ENCODE measurements at places on chromosomes 3 and 15. TPM values are rescaled to one million over a fixed set of nuclear protein-coding genes. Genes with fewer than 3 reads are reported as not detected.
A peak's percentile ranks its signal among the peaks of the same experiment; 100 is the strongest.

GRCh38 chr15:48002767-48003166, 118.0 kb upstream of the SLC24A5 start:
- DNase-seq: no peak

The PDZRN3 gene
- 42.1 TPM for total RNA-seq

GRCh38 chr3:156582532-156583183, 27.7 kb upstream of the SSR3 start:
- no peak for DNase-seq

The PSMD6 gene
- total RNA-seq: 53.1 TPM

The SLC51B gene
- not detected for total RNA-seq

The HPS3 gene
- 19.8 TPM for total RNA-seq

The IMPG2 gene
- 0.24 TPM for total RNA-seq

- no peak for DNase-seq
These were observed 163.1 kb upstream of the GALNT15 start for GRCh38 chr3:16011376-16011775.

DNA sequence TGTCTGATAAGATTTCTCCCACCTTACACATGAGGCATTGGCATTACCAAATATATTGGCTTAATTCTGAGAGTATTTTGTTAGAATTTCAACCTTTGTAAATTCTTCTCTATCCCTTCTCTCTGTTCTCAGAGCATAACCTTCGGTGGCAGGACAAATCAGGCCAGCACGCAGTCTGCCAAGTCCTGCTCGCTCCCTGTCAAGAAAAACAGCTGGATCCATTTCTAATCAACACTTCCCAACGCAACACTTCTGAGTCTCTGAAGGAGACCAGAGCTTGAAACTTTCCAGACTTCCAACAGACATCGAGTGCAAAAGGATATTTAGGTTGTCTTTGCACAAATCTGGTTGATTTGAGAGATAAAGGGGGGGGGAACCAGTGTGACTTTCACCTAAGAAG, 125.7 kb downstream of the SV2B start:
- DNase-seq: no peak

DNA sequence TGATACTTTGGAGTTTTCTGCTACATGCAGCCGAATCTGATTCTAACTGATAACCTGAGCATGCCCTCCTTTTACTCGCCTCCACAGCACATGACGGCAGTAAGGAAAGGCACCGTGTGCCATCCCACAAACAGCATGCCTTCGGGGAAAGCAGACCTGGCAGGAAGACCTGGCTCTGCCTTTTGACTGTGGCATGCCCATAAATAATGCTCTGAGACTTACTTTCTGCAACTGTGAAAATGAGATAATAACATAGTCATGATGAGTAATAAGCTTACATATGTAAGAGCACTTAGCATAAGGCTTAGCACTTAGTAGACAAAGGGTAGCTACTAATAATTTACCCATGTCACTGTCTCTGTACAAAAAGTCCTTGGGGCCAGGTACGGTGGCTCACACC, 32.9 kb downstream of the MTHFS start:
- no peak for DNase-seq

GRCh38 chr15:62951481-62951880, 91.1 kb upstream of the TPM1 start:
- DNase-seq: no peak

The KAT2B gene
- 30.6 TPM for total RNA-seq

GRCh38 chr3:63565220-63565619, 87.3 kb upstream of the SNTN start:
- DNase-seq: no peak

DNA sequence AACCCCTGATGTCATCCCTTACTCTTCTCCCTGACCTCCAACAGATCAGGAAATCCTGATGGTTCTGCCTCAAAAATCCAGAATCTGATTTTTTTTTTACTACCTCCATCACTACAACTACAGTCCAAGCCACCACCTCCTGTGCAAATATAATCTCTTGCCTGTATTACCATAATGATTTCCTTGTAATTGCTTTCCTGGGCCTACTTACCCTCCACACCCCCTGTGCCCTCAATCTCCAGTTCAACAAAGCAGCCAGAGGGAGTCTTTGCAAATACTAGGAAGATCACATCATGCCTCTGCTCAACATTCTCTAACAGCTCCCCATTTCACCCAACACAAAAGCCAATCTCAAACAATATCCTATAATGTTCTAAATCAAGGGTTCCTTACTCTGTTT, 159.9 kb downstream of the FMN1 start:
- DNase-seq: no peak

- no peak for DNase-seq
These were observed 32.6 kb downstream of the PPCDC start for GRCh38 chr15:75056036-75056435.

DNA sequence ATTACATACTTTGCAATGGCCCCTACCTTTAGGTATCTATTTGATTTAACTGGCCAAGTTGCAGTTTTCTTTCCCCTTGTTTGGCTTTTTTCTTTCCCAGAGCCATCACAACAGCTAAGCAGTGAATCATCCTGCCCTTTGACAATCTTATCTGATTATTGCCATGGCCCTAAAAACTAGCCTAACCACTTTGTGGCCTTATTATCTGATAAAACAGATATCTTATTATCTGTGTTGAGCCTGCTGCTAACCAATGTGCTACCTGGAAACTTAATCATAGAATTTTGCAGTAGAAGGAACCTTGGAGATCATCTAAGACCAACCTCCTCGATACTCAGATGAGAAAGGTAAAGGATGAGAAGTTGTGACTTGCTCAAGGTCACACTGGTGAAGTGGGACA, 37.1 kb downstream of the EIF4E3 start:
- DNase-seq: no peak

DNA sequence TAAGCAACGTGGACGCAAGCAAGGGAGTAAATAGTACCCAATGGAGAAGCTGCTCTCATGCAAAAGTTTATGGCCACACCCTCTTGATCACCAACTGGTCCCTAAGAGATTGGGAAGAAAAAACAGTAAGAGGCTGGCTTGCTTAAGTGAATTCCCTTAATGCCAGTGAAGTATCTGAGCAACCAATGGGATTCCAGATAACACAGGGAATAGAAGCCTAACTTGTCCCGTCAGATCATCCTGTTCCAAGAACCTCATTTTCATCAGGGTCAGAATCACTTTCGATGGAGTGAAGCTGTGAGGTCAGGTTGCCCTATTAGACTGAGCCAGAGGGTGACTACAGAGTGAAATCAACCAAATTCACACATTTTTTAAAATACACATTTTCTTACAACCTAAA, 104.3 kb downstream of the CD47 start:
- no peak for DNase-seq

GRCh38 chr15:71780115-71780976, 30.0 kb upstream of the NR2E3 start:
- no peak for DNase-seq

- no peak for DNase-seq
These were observed 9.5 kb downstream of the ADAMTS17 start for GRCh38 chr15:100332231-100332630.

The WDR93 gene
- 0.36 TPM for total RNA-seq

- DNase-seq: no peak
These were observed 80.8 kb downstream of the NR2F2 start for GRCh38 chr15:96411056-96412031.

The RFT1 gene
- 9.5 TPM for total RNA-seq

DNA sequence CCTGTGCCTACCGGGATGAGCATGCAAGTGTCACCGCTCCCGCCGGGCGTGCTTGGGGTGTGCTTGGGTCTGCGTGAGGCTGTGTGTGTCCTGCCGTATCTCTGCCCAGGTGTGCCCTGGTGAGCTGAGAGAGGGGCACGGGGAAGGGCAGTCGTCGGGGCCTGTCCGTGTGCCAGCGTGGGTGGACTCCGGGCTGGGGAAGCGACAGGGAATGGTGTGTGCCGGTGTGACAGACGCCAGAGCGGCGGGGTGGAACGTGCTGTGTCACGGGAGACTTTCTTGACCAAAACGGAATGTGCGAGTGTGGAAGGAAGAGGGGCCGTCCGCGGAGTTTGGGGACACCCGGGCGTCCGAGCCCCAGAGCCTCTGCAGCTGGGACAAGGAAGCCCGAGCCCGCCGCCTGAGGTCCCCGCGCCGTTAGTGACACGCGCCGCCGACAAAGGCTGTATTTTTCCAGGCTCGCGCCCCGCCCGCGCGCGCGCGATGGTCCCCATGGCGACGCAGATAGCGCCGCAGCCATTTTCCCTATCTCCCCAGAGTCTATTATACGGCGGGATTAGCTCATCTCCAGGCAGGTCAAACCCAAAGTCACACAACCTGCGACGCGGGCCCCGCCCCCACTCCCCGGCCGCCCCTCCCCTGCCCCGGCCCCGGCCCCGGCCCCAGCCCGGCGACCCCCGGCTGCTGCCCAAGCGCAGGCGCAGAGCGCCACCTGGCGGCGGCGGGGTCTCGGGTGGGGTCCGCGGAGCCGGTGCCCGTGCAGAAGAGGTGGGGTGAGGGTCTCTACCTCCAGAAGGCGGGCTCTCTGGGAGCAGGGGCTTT, 4.5 kb upstream of the GATA2 start:
- DNase-seq: no peak

DNA sequence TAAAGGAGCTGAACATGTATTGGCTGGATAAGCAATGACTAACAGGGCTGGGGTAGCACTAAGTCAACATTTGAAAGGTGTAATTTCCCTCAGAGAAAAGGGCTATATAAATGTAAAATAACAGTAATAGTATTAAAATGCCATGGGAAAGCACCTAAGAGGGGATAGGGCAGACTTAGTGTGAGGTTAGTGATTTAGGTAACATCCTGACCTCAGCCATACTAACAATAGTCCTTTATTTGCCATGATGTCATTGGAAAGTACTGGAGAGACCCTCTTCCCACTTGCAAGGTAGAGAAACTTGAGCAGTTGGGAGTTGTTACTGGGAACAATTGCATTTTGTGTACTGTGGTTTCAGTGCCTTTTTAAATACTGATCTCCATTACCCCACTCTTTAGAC, 103.4 kb downstream of the LSAMP start:
- DNase-seq: no peak

DNA sequence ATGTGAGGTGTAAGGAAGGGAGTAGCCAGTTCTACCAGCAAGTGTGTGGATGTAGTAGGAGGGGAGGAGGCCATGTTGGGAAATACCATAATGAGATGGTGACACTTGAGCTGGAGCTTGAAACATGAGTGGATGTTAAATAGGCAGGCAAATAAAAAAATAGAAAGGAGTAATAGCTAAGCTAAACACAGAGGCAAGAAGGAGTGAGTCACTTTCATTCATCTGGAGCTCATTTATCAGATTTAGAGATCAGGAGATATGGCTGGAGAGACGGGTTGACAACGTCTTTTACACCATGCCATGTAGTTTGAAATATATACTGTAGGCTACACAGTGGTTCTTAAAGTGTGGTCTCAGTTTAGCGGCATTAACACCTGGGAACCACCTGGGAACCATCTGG, 390.5 kb downstream of the DIPK2A start:
- DNase-seq: no peak

GRCh38 chr3:143464850-143465249, 345.3 kb downstream of the CHST2 start:
- DNase-seq: peak; percentile 25

DNA sequence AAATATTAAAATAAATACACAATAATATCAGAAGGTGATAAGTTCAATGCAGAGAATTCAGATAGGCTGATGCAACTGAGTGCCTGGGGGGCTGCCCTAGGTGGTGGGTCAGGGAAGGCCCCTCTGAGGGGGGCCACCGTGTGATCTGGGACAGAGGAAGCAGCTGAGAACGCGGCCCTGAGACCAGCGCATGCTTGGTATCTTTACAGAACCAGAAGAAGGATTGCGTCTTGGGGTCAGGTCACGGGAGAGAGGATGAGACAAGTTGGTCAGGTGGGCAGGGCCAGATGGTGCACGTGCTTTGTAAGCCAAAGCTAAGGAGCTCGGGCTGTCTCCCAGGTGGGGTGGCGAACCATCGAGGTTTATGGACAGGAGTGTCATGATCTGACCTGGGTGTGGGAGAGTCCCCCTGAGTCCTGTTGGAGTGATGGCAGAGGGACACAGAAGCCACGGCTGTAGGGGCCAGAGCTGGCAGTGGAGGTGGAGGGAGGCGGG, 121.2 kb downstream of the ETFA start:
- no peak for DNase-seq

The PRR20G gene
- not detected for total RNA-seq

DNA sequence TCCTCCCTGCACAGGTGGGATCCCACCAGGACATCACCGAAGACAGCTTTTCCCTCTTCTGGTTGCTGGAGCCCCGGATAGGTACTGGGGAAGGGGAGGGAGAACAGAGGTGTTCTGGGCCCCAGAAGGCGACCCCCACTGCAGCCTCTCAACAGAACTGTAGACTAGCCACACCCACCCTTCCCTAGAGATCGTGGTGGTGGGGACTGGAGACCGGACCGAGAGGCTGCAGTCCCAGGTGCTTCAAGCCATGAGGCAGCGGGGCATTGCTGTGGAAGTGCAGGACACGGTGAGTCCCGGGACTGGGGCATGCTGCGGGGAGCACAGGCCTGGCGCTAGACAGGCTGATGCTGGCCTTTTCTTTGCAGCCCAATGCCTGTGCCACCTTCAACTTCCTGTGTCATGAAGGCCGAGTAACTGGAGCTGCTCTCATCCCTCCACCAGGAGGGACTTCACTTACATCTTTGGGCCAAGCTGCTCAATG, 809 bp downstream of the NDUFAF3 start:
- no peak for DNase-seq

- DNase-seq: no peak
These were observed 235.1 kb downstream of the RYR3 start for GRCh38 chr15:33545866-33546265.

The LEKR1 gene
- 1.7 TPM for total RNA-seq

The ECE2 gene
- total RNA-seq: not detected
